ENCODE measurements at places on chromosomes 4 and X. TPM values are rescaled to one million over a fixed set of nuclear protein-coding genes. Genes with fewer than 3 reads are reported as not detected.

DNA sequence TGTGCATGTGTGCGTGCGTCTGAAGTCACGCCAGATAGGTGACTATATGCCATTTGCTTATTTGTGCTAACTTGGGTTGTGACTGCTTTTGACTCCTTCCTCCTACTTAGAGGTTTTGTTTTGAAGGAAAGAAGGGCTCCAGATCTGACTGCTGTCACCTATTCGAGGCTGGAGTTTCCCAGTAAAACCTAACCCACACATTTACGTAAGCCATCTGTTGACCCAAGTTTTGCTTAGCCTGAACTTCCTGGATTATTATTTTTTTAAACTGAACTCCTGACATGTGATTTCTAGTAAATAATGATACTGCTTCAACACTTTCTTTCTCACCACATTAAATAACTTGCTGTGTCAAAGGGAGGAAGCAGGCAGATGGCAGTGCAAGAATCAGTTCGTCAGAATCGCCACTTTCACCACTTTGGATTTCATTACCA, 41.5 kb downstream of the DTHD1 start:
- DNase-seq = no peak

DNA sequence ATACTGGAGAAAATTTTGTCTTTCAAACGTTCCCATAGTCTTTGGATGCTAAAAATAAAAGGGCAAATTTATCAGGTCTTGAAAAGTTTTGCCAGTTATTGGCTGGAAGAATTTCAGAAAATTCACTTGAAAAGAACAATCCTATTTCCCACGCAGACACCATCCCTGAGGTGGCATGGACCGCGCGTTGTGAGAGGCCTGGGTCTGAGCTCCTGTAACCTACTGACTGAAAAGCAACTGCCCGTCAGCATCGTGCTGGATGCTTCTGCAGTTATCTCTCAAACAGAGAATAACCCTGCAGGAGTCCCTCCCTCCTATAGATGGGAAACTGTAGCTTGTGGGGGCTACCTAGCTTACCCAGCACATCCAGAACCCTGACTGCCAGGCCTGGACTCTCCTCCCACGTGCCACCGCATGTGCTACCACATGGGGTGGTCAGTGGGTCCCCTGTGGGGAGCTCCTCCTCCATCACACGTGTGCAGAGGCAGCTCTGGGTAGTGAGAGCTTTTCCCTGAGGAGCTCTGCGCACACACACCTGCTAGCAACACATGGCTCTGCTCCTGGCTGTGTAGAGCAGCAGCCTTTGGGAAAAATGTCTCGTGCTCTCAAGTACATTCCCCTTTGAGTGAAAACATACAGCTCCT, 36.1 kb downstream of the NSG1 start:
- DNase-seq = no peak

DNA sequence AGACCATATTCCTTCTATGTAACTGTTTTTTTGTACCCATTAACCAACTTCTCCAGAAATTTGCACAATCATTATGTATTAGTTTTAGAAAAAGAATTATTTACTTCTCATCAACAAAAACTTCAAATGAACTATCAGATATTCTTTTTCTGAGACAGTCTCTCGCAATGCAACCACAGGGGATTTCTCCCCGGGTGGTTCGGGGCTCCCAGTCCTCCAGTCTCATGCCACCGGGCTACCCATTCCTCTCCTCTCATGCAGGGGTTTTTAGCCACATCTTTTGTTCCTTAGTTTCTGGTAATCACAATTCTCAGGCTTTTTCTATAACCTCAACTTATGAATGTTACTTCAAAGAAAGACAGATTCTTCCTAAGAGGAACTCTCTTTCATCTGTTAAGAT, 46.6 kb upstream of the CLNK start:
- no peak for DNase-seq

DNA sequence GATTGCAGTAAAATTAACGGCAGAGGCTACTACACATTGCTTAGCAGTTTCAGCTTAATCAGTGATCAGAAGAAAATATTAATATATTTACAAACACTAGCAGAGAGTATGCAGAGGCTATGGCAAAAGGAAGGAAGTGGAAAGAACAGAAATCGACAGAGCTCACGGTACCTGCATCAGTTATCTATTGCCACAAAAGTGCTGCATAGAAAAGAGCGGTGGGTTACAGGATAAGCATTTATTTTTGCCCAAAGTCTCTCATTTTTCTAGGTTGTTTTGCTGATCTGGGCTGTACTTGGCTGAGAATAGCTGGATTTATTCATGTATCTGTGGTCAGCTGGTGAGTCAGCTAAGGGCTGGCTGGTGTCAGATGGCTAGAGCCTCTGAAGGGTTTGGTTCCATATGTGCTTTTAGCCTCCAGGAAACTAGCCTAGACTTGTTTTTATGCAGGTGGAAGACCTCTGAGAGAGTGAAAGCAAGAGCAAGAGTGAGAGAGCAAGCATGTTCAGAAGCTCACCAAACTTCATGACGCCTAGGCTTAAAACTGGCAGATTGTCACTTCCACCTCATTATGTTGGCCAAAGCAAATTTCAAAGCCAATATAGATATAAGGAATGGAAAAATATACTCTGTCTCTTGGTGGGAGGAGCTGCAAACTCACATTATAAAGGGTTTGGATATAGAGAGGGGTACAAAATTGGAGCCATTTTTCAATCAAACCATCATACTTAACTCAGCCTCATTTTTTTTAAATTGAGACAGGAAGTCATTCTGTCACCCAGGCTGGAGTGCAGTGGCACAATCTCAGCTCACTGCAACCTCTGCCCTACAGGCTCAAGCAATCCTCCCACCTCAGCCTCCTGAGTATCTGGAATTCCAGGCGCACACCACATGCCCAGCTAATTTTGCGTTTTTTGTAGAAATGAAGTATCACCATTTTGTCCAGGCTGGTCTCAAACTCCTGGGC, 153.2 kb upstream of the RPL34 start:
- DNase-seq = no peak

GRCh38 chr4:54063229-54063628, 1.2 kb downstream of the CHIC2 start:
- no peak for DNase-seq

DNA sequence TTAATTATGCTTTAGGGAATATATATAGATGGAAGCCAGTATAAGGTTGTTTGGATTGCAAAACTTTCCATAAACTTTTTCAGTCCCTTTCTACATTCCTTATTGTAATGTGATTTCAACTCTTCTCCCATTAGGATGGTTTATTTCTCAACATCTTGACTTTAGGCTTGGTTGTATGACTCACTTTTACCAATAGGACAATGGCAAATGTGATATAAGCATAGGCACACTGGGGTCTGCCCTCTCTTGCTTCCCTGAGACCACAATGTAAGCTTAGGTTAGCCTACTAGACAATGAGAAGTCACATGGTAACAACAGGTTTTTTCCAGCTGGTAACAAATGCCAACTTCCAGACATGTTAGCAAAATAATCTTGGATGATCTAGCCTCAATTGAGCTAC, 163.3 kb upstream of the RBPJ start:
- DNase-seq = no peak

DNA sequence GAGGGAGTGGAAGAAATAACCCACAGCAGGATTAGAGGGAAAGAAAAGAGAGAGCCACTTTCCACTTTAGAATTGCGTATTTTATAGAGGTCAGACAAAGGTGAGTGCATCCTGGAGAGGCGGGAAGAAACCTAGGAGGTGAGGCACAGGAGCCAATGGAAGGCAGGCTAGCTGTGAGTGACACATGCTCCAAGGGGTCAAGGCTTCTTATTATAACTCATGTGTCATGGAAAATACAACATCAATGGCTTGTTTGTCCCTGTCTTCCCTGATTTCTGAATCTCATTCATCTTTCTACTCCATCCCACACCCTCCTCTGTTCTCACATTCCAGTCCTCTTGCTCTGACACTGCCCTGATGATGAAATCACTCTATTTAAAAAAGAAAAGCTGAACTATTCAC, 14.4 kb downstream of the ANXA3 start:
- DNase-seq = no peak

DNA sequence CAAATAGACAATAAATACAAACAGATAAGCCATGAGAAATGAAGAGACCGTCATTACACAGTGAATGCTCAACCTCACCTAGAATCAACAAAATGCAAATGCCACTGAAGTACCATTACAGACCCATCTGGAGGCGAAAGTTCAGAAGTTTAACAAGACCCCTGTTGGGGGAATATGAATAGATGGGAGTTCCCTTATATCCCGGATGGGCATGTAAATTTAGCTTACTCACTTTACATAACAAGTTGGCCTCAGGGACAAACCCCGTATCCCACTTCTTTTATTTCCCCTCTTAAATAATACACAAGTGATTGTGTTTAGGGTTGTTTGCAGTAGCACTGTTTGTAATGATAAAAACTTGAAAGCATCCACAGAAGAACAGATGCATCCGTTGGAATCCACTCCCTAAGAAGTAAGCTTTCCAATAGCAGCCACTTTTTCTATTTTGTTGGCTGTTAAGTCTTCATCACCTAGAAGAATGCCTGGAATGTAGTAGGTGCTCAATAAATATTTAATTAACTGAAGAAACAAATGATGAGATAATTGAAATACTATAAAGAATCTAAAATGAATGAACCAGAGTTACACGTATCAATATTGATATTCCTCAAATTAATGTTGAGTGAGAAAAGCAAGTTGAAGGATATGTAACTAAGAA, 1076.3 kb upstream of the TENM3 start:
- DNase-seq = no peak

CYTL1 gene
- not detected for total RNA-seq

RAB9A gene
- total RNA-seq = 21.7 TPM
